ENCODE measurements at places on chromosomes 13 and 19.
A peak's percentile ranks its signal among the peaks of the same experiment; 100 is the strongest.

DNA sequence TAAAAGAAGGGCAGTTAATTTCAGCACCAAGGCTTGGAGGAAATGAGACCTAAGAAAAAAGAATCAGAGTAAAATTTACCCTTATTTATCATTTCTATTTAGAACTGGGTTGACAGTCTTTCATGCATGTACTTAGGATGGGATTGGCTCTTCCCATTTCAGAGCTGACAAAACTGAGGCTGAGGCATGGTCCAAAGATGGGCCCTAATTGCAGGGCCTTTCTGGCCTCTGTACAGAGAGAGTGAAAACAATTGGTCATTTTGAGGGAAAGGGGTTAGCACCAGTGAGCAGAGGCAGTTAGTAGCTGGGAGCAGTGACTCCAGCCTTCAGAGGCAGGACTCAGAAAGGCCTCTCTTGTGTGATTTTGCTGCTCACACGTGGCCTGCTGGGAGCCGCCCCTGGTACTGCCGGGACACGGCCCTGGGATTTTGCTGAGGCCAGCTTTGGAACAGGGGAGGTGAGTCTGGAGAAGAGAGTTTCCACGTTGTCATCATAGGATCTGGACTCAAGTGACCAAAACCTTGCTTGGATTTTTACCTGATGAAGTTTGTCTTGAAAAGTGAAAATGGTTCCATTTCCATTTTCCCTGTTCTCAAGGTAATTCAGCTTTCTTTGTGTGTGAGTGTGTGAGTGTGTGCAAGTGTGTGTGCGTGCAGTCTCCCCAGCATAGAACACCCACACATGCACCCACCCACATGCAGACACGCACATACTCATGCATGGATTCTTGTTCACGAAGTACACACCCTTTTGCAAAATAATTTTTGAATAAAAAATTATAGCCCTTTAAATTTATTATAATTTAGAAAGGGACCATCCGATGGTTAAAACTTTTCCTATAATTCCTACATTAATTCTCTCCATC lies at the start of gene ZNF536:
Gene ZNF536 (plus strand): TSS at position 425 of the 865 bp plus-strand sequence. CDS start 71,179 bp downstream, outside the sequence.
- no peak for DNase-seq

DNA sequence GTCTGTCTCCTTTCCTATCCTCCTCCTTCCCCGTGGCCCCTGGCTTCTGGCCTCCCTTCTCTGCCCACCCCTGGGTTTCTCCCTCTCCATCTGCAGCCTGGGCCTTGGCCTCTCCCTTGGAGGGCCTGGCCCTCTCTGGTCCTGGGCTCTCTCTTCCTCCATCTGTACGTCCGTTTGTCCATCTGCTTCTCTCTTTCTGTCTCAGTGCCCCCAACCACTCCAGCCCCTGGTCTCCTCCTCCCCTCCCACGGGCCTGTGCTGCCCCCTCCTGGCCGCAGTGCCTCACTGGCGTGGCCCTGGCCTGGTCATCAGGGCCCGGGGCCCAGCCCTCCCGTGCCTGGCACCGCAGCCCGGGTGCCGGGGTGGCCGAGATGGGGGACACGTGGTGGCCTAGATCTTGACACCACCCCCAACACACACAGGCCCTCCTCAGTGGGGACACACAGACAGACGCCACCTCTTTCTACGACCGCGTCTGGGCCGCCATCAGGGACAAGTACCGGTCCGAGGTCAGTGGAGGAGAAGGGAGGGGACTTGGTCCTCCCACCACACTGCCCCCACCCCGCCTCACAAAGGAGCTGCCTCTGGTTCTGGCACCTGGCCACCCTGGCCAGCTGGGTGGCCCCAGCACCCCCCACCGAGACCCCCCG lies 11.3 kb downstream of the PRKCSH start:
- peak; percentile 27 for DNase-seq

DNA sequence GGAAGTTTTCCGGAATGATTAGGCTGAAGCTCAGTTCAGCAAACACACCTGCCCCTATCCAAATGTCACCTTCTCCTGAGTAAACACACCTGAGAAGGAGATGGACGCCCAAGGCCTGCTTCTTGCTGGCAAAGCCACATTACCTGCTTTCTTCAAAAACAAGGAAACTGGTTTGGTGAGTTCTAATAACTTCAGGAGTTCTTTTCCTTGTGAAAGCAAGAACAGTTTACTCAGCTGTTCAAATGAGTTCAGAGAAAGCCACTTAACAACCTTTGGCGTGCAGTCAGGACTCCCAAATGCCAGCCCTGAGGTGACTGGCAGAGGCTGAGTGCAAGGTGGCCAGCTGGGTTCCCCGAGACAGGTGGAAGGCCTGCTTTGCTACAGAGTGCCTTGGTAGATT lies 160.5 kb downstream of the STK24 start:
- DNase-seq, result no peak

- no peak for DNase-seq
These were observed 15.9 kb downstream of the PRR36 start for GRCh38 chr19:7858109-7858770.

- DNase-seq, result peak; percentile 27
These were observed 6.0 kb upstream of the WDR88 start for GRCh38 chr19:33125929-33126388.

DNA sequence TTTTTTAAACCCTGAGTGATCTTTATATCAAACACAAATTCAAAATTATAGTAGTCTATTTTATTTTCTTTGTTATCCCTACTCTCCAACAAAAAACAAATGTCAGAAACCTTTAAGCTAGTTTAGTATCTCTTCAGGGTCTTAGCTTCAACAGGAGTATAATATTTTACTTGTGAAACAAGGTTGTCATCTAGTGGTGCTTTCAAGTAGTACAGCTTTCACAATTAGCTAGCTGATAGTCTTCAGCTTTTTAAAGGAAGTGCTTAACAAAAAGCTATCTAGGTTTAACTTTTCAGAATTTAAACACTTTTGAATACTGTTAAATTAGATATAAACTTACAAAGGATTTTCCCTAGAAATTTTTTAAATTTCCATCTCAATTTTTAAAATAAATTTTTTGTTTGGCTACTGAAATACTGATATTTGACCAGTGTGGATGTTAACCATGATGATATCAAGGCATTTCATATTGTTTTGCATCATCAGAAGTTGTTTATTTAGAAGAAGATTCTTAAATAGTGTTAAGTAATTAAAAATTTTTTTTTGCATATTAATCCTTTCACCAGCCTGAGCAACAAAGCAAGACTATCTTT lies 34.2 kb downstream of the TDRD3 start:
- no peak for DNase-seq

DNA sequence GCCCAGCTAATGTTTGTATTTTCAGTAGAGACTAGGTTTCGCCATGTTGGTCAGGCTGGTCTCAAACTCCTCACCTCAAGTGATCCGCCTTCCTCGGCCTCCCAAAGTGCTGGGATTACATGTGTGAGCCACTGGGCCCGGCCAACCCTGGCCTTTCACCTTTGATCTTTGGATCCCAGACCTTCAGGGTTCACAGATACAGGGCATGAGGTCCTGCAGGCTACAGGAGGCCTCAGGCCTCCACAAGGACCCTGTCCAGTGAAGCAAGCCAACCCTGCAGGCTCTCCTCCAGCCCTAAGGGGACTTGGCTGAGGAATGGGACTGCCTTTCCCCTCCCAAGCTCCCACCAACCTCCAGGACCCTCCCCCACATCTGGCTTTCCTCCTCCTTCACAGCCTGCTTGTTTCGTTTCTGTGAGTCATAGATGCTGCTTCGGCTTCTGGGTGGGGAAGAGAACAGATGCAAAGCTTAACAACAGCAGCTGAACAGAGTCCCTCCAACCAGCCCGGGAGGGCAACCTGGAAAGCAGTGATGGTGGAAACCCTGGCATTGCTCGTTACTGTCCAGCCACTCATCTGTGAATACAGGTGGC lies 11.8 kb downstream of the ARHGEF18 start:
- DNase-seq, result no peak

- DNase-seq, result no peak
These were observed 59.4 kb upstream of the WASF3 start for GRCh38 chr13:26497968-26498511.

DNA sequence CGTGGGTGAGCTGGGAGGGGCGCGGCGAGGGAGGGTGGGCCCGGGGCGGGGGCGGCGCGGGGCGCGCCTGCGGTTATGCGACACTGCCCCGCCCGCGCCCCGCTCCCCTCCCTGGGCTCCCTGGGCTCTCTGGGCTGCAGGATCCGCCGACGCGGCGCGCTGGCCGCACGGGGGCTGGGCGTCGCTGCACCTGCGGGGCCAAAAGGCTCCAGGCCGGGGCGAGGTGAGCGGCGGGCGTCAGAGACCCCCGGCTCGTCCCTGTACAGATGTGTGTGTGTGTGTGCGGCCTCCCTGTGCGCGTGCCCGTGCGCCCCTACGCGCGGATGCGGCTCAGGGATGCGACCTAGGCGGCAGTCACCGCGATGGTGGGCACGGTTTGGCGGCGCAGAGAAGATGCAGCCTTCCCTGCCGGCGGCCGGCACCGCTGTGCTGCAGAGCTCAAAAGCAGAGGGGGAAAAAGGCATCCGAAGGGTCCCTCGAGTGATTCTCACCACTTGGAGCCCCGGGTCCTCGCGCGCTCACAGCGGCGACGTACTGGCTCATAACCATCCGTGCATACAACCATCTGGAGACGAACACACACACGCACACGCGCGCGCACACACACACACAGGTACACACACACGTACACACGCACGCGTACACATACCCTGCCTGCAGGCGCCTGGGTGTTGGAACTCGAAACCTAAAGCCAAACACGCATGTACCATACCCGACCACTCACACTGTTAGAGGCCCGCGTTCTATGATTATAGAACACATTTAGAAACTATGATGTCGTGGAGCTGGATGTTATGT lies 709 bp downstream of the ATP8A2 start:
- DNase-seq, result no peak

DNA sequence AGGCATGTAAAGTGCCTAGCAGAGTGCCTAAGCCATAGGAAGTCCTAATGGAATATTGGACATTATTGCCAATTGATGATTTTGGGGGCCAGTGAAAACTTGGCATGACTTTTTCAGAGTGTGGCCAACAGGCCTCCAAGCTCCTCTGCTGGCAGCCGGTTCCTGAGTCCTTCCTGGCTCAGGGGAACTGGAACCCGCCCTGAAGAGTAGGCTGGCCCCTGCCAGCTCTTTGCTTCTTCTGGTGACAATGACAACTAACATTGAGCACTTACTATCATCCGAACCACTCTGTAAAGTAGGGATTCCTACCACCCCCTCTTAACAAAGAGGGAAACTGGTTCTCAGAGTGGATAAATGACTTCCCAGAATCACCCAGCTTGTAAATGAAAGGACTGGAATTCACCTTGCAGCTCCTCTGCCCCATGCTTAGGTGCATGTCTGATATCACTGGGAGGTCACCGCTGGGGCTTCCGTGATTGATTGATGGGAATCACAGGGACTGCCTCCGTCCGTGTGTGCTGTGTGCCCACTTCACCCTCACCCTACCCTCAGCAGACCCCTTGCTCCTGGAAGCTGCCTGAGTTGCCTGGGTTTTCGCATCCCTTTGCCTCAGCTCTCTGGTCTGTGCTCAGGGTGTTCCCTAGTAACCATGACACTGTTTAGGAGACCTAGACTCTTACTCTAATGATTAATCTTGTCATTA lies 50.6 kb downstream of the TNFRSF19 start:
- DNase-seq, result no peak

GRCh38 chr19:33811736-33812387 lies 15.2 kb downstream of the KCTD15 start:
- no peak for DNase-seq

GRCh38 chr19:16131648-16132047 lies 11.8 kb upstream of the HSH2D start:
- no peak for DNase-seq

DNA sequence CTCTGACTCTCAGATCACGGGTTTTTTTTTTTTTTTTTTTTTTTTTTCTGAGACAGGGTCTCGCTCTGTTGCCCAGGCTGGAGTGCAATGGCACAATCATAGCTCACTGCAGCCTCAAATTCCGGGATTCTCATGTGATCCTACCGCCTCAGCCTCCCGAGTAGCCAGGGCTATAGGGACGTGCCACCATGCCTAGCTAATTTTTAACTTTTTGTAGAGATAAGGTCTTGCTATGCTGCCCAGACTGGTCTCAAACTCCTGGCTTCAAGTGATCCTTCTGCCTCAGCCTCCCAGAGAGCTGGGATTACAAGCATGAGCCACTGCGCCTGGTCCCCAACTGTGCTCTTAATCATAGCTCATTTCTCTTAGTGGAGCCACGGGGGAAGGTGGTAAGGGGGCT lies 4.6 kb upstream of the GRAMD1A start:
- DNase-seq, result no peak

GRCh38 chr13:103104340-103104739 lies 38.1 kb upstream of the SLC10A2 start:
- no peak for DNase-seq

- DNase-seq, result no peak
These were observed 55.2 kb downstream of the ATP7B start for GRCh38 chr13:51955816-51956603.

DNA sequence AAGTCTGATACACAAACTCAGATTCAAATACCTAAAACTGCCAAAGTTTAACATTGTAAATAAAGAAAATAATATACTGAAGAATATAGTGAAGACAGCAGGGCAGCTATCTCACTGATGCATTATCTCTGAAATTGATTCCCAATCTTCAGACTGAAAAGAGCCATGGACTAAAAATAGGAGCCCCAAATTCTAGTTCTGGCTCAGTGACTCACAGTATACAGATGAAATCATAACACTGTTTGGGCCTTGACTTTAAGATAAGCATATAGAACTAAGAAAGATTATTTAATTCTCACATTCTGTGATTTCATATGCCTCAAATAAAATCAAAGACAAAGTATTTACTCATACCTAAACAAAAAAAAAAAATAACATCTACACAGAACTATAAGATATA lies 53.9 kb downstream of the RBM26 start:
- no peak for DNase-seq

- DNase-seq, result no peak
These were observed 1170.4 kb downstream of the UQCRFS1 start for GRCh38 chr19:28042516-28042915.

DNA sequence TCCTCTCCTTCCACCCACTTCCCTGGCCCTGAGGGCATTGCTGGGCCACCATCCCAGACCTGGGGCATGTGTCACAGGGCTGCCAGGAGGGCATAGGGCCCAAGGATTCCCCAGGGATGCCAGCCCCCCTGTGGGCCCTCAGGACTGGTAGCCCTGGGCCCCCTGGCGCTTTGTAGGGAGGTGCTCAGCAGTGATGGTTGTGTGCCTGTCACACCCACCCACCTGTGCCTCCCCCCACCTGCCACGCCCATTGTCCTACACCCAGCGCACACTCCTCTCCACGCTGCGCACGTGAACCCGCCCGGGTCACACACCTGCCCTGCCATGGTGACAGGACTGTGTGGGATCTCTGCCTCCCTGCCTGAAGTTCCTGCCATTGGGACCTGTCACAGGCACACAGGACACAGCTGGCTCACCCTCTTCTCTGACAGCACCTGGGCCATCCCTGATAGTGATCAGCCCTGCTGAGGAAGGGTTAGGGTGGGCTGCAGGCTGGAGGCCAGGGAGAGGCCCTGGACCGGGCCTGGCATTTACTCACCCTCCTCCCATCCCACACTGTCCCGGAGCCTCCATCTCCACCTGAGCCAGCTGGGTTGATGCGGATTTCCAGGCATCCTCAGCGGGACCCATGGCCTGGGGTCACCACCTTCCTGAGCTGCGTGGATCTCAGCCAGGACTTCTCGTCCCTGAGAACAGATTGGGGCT lies 23.9 kb downstream of the WTIP start:
- DNase-seq, result no peak

- peak; percentile 32 for DNase-seq
These were observed 42.3 kb downstream of the GJA3 start for GRCh38 chr13:20118268-20119140.

Measured in activated T-helper 9 cell treated with anti-CD3 and anti-CD28 coated beads, Interleukin-2, amount 50 U/mL, for 16 hours (primary cell).